Stimulated activated CD4-positive, alpha-beta T cell treated with anti-CD3 and anti-CD28 coated beads, Interleukin-15, amount 100 ng/mL, for 1 hour (primary cell): ENCODE measurements at places on chromosomes 7 and 10.

DNA sequence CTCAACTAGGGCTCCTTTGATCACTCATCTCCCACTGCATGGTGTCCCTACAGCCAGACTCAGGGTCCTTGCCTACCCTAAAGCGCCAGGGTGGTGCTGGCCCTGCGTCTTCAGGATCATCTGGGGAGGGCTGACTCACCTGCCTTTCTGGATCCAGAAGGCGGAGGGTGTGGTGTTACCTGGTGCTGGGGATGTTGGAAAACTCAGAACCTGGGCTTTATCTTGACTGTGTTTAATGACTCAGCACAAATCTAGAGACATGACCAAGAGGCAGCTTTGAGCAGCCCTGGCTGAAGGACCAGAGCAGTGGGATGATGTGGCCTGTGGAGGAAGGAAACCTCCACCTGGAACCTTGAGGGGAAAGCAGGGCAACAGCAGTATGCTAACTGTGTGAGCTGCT is 96.5 kb downstream of the GRK5 start:
- no peak for DNase-seq

GRCh38 chr10:102611514-102612087 is 32.7 kb upstream of the TRIM8 start:
- DNase-seq, result no peak

GRCh38 chr10:22605168-22605567 is 109.2 kb downstream of the PIP4K2A start:
- no peak for DNase-seq

- DNase-seq, result no peak
Observed at GRCh38 chr7:5629941-5630340, 151.5 kb downstream of the RNF216 start.

- no peak for DNase-seq
Observed at GRCh38 chr10:131584287-131584686, 272.8 kb upstream of the TCERG1L start.

DNA sequence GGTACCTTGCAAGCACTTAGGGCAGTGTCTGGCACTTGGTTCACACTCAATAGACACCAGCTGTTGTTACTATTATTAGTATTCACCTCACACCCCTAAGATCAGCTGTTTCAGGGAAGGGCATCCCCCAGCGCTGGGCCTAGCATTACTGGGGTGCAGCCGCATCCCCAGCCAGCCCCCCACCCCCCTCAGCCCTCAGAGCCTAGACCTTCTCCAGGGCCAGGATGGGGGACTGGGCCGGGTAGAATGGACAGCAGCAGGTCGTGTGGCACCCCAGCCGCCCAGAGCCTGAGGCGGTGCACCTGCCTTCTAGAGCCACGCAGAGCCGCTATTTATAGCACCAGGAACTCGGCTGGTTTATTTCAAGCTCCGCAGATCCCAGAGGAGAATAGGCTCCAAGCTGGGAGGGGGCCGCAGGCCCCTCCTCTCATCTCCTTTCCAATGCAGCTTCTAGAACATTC is 60.5 kb downstream of the GTF2IRD1 start:
- DNase-seq, result no peak

GRCh38 chr7:76217942-76218566 is 16.4 kb downstream of the SRRM3 start:
- DNase-seq, result no peak

- no peak for DNase-seq
Observed at GRCh38 chr10:89085153-89085552, 94.6 kb downstream of the FAS start.

DNA sequence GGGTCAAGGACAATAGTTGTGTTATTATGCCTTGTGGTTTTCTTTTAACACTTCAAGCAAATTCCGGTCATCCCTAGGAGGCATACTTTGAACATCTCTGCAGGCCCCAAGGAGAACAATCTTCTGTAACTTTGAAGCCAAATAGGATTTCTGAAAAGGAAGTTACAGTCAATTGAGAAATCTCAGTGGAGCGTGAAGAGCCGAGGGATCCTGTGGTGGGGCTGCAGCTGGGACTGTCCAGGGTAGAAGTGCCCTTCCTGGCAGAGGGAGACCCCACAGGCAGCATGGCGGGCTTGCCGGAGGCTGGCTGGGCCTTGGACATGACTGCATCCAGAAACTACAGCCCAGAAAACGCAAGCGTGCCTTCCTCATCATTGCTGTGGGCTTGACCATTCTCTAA is 179.7 kb downstream of the PTPN20 start:
- DNase-seq, result no peak

DNA sequence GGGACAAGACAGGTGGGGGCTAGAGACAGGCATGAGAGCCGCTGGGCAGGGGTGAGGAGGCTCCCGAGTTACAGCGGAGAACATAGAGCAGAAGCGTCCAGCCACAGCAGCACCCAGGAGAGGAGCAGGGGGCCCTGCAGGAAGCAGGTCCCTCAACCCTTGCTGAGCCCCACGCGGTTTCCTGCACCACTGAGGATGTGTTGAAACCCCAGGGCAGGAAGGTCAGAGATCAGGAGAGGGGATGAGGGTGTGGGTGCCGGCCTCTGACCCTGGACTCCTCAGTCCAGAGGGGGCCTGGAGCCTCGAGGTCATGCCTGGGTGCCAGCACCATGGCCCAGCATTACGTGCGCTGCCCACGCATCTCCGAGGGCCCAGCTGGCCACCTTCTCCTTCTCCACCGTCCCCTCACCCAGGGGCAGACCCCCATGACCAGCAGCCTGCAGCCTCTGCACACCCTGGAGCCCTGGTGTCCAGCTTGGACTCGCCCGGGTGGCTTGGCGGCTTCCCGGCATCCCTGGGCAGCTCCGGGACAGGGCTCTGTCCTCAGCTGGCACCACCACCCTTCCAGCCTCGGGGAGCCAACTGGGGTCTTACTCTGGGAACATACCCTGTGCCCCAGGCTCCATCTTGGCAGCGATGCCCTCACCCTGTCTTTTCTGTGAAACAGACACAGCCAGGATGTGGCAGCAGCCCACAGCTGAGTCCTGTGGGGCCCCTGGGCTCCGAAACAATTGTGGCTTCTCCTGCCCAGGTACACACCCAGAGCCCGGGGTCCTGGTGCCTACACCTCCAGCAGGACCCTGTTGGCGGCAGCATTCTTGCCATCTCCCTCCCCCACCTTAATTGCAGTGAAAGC is 52.0 kb downstream of the STK32C start:
- no peak for DNase-seq

DNA sequence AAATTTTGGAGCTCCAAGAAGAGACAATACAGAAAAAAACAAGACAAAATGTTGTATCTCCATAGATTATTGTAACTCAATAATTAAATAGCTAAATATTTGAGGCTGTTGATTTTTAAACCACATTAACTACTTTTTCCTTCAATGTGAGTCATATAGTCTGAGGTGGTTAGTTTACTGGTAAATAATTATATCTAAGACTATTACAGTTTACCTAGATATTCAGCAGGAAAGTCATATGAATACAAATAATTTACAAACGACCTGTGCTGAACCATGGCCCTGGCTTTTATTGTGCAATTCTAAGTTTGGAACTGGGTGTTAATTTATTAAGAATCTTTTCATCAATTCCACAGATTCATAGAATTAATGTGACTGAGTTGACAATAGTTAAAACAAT is 22.2 kb downstream of the CREB5 start:
- DNase-seq, result no peak

- DNase-seq, result no peak
Observed at GRCh38 chr10:97329766-97330165, 4.8 kb downstream of the FRAT2 start.

DNA sequence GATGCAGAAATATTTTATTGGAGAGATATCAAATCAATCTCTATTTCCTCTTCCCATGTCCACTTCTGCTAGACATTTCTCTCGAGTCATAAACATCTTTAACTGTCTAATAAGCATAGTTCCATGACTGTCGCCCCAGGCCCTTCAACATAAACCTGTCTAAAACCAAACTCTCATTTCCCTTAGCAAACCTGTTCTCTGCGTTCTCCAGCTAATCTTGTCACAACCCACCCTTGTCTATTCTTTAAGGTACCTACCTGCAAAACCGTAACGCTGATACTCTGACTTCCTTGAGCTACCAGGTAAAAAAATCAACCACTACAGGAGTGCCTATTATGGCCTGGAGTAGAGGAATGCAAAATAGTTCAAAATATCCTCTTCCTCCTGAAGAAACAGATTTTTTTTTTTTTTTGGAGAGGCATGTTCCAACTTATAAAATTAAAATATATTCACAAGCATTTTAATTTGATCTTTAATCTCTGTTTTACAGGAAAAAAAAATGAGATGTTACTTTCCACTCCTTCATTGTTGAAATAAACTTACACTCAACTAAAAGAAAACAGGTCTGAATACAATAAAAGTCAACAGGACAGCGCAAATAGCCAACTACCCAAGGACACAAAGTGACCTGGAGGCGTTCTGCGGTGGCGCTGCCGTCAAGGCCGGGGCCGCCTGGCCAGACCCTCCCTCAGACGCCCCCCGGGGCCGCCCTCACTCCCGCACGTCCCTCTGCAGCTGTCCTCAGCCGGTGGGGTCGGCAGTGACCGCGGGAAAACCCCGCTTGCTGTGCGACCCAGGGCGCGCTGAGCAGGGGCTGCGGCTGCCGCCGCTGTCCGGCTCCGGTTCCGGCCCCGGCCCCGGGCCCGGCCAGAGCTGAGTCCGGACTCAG is 765 bp downstream of the SLC25A40 start:
- DNase-seq, result no peak

DNA sequence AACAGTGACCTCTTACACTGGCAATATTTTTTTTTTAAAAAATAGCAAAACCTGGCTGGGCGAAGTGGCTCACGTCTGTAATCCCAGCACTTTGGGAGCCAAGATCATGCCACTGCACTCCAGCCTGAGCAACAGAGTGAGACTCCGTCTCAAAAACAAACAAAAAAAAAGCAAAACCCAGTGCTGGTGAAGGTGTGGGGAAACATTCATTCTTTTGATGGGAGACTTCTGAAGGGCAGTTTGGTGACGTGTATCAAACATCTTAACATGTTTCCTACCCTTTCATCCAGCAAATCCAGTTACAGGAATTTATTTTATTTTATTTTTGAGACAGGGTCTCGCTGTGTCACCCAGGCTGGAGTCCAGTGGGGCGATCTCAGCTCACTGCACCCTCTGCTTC is 58.0 kb downstream of the CHST3 start:
- no peak for DNase-seq

GRCh38 chr10:69828144-69828870 is 26.6 kb downstream of the COL13A1 start:
- DNase-seq, result no peak

DNA sequence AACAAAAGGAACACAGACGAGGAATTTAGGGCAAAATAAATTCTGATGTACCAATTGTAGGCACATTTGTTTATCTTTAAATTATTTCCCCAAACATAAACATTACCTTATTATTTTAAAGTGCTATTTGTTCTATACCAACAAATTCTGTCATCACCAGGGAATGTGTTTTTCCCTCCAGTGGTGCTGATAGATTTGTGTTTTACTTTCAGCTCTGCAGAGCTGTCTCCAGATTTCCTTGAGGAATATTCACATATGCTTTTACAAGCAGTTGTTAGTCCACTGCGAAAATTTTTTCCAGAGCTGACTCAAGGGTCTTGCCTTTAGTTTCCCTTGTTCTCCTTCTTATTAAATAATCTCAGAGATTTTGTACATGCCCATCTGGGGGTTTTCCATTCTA is 362.8 kb downstream of the PHF14 start:
- no peak for DNase-seq

DNA sequence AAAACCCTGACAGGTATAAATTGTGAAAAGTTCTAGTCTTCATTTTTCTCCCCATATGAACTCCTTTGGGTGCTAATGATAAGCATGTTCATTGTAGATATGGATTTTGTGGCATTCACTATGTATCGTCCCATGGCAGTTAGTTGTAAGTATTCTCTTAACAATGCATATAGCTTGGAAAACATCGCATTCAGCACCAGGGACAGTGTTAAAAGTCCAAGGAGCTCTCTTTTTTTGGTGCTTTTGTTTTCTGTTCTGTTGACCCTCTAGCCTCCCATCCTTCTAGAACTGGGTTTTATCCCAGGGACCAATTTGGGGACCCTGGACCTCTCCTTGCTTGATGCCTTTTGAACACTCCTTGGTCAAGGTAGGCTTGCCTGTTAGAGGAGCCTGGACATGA is 37.7 kb downstream of the INSYN2A start:
- DNase-seq, result no peak

- DNase-seq, result no peak
Observed at GRCh38 chr10:89609833-89610346, 35.2 kb downstream of the PANK1 start.

DNA sequence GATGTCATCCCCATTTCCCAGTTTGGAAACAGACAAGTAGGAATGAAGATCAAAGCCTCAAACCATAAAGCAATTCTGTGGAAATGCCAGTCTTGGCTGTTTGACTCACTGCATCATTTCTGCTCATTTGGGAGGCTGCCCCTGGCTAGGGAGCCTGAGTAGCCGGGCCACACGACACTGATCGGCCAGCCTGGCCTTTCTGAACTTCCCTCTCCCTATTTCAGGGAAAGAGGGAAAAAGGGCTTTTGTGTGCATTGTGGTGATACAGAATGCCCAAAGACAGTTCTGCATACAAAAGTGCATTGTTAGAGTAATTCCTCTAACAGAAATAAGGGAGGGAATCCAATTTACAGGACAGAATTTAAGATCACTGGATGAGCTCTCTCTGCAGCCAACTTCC is 41.7 kb upstream of the OPALIN start:
- no peak for DNase-seq

- DNase-seq, result no peak
Observed at GRCh38 chr10:71590781-71591350, 128.7 kb downstream of the C10orf105 start.

DNA sequence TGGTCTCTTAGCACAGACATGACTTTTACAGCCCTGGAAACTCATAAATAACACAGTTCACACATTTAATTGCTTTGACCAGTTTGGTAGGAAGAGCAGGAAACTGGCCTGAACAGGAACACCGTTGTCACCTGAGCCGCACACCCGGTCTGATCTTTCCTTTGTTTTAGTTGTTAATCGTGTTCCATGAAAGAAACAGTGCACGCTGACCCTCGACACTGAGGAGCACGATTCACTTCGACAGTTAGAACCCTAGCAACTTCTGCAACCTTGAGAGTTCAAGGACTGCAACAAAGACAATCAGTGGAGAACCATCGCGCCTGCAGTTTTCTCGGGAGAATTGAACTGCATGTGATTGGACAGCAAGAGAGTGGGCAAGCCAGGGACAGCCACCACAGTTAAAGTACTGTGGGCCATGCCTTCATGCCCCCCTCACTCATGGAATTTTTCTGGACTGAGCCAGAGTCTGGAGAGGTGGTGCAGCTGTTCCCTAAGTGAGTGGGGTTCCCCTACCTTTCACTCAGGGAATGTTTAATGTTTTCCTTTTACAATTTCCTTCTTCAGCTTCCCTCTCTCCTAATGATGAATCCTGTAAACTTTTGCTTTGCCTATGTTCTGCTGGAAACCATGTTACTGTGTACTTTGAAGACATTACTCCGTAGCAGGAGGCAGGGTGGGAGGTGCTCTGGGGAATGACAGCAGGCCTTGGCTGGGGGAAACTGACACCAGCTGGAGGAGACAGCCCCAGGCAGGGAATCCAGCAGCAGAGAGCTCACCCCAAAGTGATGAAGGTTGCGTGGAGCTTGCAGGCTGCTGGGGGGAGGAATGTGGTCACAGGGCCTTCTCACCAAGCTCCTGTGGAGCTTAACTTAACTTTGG is 198.7 kb downstream of the ZNF438 start:
- DNase-seq, result no peak

GRCh38 chr10:73644015-73644743 is 2.9 kb upstream of the MYOZ1 start:
- DNase-seq, result peak; percentile 10
